ENCODE measurements at places on chromosomes 6 and 20.
A peak's percentile ranks its signal among the peaks of the same experiment; 100 is the strongest.

- DNase-seq: no peak
Measured at GRCh38 chr6:65126667-65127066, 580.4 kb downstream of the EYS start.

DNA sequence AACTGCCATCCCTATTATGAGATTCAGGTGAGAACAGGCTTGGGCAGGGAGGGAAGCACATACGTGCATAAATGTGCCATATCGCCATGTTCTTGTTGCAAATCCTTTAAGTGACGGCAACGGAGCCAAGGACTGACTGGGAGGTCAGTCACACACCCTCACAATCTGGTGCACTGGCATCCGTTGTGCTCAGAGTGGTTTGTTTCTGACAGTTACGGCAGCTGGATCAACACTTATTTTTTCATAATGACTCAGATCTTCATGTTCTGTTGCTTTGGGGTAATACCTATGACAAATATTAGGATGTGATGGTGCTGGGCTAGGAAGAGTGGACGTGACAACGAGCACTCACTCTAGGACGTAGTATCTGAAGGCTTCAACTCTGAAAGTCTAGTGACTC is 56.2 kb upstream of the PREP start:
- DNase-seq: peak; percentile 86

DNA sequence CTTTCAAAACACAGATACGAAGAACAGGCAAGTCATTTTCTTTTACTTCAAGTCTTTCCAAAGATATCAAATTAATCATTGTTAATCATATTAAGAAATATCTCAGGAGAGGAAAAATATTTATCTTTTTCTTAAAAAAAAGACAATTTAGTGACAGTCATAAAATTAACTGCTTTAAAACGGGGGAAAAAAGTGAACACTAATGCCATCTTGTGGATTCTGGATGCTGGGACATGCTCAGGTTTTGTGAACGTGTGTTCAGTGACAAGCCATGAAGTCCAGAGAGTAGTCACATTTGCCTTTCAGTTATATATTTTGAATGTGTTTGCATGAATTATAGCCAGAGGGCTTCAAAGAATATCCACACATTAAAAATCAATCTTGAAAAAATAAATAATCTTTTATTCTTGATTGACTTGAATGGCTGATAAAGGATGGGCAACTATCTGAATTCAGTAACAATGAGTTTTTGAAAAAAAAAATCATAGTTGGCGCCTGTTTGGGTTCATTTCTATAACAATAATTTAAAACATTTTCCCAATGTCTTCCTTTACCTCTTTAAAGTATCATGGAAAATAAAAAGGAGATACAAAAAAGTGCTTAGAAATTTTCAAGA is 74.7 kb upstream of the NOX3 start:
- DNase-seq: peak; percentile 46

DNA sequence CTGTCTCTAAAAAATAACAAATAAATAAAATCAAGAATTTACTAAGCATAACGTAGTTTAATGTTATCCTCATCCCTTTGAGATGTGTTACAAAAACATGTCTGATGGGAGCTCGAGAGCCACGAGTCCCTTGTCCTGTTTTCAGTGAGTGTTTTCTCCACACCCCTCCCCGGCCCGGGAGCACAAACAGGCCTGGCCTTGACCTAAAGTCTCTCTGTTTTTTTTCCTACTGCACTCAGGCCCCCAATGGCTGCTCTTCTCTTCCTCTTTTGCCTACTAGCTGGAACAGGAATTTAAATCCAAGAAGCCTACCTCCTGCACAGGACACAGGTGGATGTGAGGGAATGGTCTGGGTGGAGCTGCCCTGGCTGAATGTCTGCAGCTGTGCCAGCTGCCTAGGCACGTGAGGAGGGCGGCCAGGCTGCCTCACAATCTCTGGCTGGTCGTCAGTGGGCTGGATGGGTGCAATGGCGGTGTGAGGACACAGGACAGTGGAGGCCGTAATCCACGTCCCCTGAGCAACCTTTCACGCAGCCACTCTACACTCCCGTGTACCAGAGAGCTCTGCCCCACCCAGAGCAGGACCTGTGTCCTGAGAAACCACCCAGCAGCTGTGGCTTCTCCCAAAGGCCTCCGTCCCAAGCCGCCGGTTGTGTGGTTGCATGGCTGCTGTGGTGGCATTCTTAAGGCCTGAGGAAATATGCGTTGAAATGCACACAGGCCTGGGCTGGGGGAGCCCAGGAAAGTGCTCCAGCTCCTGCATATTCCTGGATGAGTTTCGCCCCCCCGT is 117.5 kb downstream of the FAM120B start:
- no peak for DNase-seq

- DNase-seq: peak; percentile 23
Measured at GRCh38 chr6:135439549-135439948, 58.0 kb downstream of the AHI1 start.

GRCh38 chr6:70547313-70547712 is 19.4 kb upstream of the SDHAF4 start:
- no peak for DNase-seq

DNA sequence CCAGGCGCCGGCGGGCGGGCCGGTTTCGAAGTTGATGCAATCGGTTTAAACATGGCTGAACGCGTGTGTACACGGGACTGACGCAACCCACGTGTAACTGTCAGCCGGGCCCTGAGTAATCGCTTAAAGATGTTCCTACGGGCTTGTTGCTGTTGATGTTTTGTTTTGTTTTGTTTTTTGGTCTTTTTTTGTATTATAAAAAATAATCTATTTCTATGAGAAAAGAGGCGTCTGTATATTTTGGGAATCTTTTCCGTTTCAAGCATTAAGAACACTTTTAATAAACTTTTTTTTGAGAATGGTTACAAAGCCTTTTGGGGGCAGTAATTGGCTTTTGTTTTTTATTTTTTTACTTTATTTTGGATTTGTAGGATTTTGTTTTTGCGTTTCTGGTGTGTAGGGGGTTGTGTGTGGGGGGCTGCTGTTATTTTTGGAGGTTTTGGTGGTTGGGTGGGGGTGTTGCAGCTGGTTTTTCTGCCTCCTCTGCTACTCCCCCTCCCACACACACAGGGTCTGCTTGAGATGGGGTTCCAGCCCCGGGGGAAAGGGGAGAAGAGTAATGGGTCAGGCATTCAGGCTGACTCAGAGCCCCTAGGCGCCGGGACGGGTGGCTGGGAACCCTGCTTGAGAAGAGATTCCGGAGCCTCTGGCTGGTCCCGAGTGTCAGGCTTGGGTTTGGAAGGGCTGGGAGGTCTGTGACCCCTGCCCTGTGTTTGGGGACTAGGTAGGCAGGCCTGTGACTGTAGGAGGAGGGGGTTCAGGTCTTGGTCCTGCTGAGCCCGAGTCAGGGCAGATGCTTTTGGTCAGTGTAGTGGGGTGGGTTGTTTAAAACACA is 2.0 kb downstream of the CEBPB start:
- peak; percentile 90 for DNase-seq

DNA sequence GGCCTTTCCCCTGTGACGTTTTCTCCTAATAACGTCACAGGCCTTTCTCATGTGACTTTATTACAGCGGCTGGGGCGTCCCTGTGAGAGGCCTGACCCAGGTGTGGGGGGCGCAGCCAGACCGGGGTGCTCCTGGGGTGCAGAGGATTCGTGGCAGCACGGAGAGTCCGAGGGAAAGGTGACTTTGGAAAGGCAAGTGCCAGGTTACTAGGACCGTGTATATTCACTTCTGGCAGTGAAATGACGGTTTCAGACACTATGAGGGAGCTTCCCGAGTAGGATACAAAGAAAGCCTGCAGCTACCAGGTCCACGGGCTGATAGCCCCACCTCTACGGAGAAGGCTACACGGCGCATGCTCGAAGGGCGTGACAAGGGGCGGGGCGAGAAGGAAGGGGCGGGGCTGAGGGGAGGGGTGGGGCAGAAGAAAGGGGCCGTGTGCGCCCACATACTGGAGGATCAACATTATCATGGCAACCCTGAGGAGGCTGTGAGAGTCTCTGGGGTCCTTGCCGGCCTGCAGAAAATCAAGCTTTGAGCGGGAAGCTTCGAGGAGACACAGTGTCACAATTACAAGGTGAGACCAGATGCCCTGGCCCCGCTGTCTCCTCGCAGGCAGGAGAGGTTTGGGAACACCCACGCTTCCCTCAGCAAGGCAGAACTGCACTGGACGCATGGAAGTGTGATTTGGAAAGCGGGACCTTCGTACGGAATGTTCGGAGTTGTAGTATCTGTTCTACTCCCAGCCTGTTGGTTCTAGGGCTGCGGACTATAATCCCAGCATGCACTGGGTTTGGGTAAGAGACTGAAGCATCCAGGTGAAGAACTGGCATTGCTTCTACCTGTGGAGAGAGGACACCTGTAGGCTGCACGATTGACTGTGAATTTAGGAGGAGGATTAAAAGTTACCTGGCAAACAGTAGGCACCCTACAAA is 54.4 kb upstream of the ZNF337 start:
- DNase-seq: peak; percentile 60

DNA sequence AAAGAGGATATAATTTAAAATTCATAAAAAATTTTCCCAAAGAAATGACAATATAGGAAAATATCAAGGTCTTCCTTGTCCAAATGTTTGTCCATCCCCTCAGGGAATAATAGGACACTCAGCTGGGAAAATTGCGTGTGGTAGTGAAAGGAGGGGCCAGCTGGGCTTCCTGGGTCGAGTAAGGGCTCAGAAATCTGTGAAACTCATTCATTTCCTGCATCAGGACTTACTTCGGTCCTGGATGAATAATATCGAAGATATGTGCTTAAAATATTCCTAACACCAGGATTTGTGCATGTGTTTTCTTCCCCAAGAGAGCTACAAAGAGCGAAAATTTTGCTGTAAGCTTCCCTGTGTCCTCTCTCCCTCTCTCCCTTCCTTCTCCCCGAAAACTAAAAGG is 118.2 kb upstream of the GJE1 start:
- no peak for DNase-seq

- DNase-seq: no peak
Measured at GRCh38 chr6:72873433-72873832, 251.6 kb downstream of the KCNQ5 start.

DNA sequence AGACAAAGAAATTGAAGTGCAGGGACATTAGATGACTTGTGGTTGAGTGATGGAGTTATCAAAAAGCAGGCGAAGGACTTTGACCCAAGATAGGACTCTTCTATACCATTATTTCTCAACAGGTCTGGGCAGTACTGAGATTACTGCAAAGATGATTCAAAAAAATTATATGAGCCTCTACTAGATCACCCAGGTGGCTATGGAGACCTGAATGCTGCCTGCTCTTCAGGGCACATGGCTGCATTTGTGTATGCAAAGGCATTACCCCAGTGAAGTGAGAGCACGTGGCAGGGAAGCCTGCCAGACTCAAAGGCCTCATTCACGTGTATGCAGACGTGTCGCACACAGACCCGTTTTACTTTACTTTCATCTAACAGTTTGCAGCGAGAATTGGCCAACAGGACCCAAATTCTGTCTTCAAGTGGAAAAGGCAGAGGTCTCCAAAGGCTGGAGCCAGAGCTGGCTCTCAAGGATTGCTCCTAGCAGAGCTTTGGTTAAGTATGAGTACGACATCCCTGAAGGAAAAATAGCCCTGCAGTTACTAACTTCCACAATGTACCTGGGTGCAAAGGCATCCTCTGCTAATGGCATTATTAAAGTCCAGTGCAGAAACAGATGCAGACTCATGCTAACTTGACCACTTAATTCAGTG is 113.8 kb upstream of the ARMC2 start:
- DNase-seq: no peak

GRCh38 chr6:120392941-120393340 is 941.3 kb downstream of the TBC1D32 start:
- no peak for DNase-seq

GRCh38 chr6:36697481-36697903 is at the start of gene RAB44:
Gene RAB44 (plus strand): TSS chr6:36697826. CDS start chr6:36704236, 6,410 bp downstream.
- no peak for DNase-seq

Data from activated CD4-positive, alpha-beta T cell treated with anti-CD3 and anti-CD28 coated beads, Interleukin-2, Interleukin-6, amounts not matched to agents 100 ng/mL and 50 ng/mL, durations not matched to agents 16 hours and 8 hours (primary cell).